ENCODE measurements at places on chromosomes 4 and X. TPM values are rescaled to one million over a fixed set of nuclear protein-coding genes. Genes with fewer than 3 reads are reported as not detected.

Gene EPGN
- not detected for polyA plus RNA-seq

Gene ANK2
- polyA plus RNA-seq: 52.0 TPM

Gene PNMA6A
- polyA plus RNA-seq: 11.3 TPM

Gene PAGE2B
- polyA plus RNA-seq: not detected
